ENCODE measurements at places on chromosomes 6 and 20.

GRCh38 chr20:58569241-58570125, 54.3 kb upstream of the APCDD1L start:
- no peak for DNase-seq

DNA sequence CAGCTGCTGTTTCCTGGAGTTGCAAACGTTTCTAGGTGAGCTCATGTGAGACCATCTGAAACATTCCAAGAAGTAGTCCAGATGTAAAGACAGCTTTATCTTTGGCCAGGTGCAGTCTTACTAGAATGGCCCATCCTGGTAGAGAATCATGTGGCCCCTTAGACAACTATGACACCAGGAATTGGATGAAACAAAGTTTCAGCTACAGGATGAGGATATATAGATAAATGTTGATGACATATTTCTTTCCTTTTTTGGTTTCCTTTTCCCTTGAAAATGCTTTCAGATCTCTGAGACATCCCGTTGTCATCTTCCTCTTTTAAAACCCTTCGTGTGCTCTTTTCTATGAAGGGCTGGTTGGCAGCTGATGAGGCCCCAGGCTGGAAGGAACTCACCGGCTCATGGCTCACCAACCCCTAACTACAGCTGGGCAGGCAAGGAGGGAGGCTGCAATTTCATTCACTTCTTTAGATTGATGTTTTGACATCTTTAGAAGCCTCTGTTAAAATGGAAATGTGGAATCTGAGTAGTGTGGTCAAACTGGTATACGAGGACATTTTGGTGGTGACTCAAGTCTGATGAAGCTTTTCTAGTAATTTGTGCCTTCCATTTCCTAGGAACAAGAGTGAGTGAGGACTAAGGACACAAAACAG, 167.9 kb upstream of the TNFAIP3 start:
- no peak for DNase-seq

DNA sequence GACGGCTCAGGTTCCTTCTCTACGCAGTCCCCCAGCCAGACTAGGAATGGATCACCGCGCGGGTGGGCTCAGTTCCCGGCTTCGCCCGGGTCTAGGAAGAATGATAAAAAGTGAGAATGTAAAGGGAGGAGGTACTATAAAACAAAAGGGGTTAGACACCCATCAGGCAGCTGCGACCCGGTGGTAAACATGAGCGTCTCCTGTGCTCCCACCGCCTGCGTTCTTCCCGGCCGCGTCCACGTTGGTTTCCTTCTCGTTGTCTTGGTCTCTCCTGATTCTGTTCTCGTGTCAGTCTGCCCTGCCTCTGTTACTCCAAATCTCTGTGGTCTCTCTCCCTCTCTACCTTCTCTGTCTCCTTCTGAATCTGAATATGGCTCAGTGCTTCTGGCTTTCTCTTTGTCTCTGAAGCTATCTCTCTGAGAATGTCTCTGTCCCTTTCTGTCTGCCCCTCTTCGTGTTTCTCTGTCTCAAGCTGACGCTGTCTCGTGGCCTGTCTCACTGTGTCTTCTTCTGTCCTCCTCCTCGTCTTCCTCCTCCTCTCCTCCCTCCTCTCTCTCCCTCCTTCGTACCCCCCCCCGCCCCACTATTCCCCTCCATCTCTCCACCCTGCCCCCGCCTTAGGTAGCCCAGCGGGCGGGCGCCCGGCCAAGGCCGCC, 41.6 kb upstream of the FOXP4 start:
- no peak for DNase-seq

GRCh38 chr20:20594171-20594530, 118.3 kb downstream of the RALGAPA2 start:
- DNase-seq = no peak

DNA sequence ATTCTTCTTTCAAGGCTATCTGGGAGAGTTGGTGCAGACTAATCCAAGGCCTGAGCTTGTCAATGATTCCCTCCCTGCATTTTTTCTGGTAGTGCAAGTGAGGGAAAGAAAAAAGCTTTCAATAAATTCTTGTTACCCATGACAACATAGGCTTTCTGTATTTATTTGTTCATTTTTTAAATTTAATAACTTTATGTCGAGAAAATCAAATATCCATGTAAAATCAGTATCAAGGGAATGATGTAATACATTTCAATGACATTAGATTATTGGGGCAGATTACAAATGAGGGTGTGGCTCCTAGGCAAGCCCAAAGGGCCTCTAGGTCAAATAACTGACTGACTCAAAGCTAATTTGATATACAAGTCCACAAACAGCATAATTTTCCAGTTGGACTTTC, 104.0 kb downstream of the GJA1 start:
- DNase-seq = no peak

DNA sequence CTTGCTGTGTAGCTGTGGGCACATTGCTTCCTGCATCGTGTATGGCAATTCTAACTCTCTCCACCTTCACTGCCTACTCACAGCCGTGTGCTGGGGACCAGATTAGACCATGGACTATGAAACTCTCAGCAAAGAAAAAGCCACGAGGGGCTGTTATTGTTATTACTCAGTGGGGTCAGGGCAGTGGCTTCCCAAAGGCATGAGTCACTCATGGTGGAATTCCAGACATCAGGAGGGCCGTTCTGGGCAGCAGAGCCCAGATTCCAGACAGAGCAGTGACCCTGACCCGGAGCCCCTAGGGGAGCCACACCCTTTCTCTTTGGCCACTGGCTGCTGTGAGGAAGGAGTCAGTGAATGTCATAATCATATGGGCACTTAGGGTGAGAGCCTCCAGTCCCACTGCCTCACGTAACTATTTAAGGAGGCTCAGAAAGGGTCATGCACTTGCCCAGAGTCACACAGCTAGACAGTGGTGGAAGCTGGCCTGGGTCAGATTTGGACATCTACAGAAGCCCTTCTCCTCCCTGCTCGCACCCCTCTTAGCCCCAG, 22.2 kb upstream of the CCN5 start:
- DNase-seq = no peak

DNA sequence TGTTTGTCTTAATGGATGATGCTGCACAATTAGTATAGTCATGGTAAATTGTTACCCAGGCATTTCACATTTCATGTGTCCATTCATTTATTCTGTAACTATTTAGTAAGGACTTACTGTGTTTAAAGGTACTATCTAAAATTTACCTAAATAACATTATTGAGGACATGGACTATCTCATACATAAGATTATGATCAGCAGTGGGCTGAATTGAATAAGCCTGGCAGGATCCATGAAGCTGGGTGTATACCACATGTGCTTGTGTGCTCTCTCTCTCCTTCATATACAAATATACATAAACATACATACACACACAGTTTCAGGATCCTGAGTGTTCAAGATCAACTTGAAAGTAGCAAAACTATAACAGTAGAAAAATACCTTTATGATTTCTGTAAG, 595.4 kb downstream of the EPM2A start:
- no peak for DNase-seq

DNA sequence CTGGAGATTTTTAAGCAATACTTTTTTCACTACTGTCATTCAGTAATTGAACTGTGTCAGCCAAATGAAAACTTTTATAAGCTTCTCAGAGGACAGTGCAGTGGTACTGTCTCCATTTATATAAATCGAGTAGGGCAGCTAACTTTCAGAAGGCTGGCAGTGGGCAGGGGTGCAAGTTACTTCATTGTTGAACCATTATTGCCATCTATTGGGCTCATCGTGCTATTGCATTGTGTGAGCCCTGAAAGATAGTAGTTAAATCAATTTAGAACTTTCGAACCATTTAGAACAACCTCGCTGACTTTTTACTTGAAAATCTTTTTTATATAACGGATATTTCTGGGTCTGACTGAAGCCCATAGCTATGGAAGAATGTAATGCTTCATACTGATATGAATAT, 347.8 kb upstream of the PLCB4 start:
- no peak for DNase-seq

GRCh38 chr6:92687278-92687677, 732.1 kb downstream of the EPHA7 start:
- no peak for DNase-seq

DNA sequence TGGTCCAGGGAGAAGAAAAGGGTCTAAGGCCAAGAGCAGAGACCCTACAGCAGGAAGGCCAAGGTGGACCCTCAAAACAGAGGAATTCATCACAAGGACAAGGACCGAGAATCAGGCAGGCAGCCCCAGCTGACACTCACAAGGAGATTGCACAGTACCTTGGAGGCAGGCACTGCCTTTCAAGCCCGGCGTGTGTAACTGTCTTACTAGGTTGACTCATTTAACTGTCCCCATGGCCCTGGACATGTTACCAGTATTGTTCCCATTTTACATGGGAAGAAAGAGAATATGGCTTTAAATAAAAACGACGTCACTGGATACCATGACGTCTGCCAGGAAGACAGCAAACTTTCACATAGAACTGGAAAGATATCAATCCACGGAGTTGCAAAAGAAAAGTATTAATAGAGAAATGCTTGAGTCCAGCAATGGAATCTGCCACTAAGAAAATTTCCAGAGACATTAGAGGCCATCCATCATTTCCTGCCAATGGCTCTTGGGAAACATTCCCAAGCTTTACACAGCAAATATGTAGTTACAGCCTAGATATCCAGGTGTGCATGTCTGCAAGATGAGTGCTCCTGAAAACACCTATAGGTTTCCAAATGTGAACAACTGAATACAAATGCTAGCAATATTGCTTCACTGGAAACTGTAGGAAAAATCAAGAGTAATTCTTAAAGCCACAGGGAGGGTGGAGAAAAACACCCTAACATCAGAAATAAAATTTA, 111.5 kb upstream of the RPS6KA2 start:
- no peak for DNase-seq

GRCh38 chr20:50396623-50397022, 113.6 kb upstream of the PTPN1 start:
- no peak for DNase-seq

DNA sequence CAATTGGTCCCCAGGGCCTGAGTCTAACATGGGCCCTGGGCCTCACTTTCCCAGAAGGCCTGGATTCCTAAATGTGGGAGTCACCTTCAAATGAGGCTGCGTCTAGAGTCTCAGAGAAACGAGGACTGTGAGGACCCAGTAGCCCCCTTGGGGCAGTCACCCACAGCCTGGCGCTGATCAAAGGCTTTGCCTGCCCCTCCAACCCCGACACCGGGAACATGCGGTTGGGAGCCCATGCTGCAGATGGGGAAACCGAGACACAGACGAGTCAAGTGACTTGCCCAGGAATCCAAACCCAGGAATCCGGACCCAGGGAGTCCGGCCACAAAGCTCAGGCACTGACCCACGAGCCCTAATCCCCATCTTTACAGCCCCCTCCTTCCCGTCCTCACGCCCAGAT, 209.7 kb downstream of the PREX1 start:
- DNase-seq = no peak

DNA sequence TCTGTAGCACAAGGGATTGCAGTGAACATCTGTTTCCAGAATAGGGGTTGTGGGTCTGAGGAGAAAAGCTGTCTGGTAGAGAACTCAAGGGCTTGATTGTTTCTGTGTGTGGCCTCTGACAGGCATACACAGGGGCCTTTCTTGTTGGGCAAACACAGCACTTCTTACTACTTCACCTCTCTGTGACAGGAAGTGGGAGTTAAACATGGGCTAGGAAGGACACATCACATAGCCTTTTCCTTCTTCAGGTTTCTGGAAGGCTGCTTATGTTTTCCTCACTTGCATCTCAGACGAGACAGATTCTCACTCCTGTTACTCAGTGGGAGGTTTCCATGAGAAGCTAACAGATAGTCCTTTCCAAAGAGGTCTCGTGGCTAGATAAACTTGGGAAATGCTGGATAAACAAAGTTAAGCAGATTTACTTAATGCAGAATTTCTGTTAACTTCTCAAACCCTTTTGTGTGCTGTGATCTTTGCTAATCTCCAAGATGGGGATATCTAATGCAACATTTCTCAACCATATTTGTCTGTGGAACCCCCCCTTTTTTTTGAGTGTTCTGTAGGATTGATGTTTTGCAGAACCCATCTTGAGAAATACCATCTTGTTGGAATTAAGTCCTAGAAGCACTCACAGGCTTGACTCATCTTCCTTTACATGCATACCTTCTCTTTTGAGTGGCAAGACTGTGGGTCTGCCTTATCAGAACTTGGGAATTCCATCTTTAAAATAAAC, 41.9 kb upstream of the RNF8 start:
- no peak for DNase-seq

DNA sequence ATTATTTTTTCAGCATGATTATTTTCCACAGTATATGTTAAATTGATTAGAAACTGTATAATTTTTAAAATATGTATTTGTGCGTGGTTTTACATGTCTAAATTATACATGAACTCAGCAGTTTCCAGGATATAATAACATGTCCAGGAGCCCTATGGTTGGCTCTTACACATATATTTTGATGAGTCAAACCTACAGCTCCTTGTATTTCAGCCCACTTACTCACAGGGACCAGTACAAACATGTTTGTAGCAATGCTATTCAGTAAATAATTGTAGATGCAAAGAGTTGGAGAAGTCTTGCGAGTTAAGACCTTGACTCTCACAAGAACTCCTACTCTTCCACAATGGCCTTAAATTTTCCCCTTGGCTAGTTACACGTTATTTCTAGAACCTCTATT, 107.2 kb upstream of the SASH1 start:
- no peak for DNase-seq

DNA sequence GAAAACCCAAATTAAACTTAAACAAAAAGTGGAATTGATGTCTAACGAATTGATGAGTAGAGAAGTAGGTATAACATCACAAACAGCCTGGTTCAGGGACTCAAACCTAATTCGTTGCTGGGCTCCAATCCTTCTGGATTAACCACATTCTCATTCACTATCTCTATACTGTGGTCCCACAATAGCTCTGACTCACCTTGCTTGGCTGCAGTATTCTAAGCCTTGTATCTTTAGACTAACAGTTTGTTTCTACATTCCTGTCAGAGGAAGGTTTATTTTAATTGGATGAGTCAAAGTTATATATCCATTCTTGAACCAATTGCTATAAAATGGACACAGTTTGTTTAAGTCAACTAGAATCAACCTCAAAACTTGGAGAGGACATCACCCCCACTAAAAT, 530.5 kb upstream of the PTCHD4 start:
- DNase-seq = no peak

GRCh38 chr6:29943053-29943966, 978 bp downstream of the HLA-A start:
- DNase-seq = no peak

DNA sequence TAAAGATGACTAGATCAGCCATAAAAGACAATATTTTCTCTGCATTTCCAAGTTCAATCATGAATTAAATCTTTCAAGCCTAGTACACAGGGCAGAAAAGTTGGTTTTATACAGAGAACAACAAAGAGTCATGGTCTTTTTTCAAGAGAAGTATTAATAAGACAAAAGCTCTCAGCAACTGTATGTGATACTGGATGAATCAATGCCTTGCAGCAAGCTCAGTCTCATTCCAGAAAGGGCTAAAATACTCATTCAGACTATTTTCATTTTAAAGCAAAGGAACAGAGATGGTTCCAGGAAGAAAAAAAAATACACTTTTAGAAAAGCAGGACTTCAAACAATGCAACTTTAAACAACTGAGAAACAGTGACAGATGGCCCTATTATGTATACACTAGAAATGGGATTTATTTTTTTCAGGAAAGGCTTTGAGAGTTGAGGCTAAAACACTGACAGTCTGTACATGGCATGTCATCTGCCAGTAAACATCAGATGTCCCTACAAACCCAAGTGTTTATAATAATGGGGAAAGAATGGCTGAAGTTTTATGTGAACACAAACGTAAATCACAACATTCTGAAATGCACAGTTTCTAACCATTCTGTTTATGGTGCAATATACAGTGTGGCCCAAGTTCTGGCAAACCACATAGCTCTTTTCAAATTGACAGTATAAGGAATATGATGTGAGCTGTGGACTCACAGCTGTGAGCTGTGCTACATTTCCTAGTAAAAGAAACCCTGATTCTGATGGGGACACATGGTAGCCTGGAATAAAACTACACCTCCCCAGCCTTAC, 114.3 kb upstream of the DST start:
- no peak for DNase-seq

GRCh38 chr6:131828951-131829350, 21.1 kb downstream of the ENPP1 start:
- no peak for DNase-seq
